ENCODE measurements at places on chromosomes 5 and 9.

- no peak for DNase-seq
These were observed 794.0 kb upstream of the COX7C start for GRCh38 chr5:85823462-85824426.

DNA sequence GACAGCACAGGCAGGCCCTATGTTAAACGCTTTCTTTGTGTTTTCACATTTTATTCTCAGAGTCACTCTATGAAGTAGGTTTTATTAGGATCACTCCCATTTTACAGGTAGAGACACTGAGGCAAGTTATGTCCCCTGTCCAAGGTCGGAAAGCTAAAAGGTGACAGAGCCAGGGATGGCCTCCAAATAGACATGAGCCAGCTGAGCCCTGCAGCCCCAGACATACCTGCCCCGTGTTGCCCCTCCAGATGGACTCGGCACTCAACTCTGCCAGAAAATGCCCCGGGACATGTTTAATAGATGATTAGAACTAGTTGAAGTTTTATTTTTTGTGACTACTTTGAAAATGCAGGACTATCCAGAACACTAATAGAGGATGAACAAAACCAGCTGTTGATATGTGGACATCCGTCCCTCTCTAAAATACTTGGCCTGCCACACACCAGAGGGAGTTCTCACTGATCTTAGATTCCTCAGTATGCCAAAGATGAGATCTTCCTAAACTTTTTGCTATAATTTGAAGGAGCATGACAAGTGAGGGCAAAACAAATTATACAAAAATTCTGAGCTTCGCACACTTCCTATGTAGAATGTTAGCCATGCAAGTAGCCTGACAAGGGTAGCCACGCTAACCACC lies 258.6 kb upstream of the ADAMTS16 start:
- no peak for DNase-seq

DNA sequence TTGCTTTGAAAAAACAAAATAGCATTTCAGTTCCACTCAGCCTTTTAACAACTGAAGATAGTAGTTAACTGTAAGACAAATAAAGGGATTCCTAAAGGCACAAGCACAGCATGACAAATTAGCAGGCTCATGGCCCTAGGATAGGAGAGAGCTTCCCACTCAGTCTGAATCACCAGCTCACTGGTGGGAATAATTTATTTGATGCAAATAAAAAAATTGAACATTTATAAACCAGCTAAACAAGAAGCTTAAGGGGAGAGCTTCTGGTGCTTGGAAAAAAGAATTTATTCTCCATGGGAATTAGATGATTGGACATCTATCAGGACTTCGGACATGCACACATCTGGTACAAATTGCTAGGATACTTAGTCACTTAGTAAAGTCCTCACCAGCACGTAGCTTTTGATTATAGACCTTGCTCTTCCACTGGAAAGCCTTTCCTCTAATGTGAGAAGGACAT lies 294.1 kb upstream of the TNC start:
- DNase-seq, result no peak

DNA sequence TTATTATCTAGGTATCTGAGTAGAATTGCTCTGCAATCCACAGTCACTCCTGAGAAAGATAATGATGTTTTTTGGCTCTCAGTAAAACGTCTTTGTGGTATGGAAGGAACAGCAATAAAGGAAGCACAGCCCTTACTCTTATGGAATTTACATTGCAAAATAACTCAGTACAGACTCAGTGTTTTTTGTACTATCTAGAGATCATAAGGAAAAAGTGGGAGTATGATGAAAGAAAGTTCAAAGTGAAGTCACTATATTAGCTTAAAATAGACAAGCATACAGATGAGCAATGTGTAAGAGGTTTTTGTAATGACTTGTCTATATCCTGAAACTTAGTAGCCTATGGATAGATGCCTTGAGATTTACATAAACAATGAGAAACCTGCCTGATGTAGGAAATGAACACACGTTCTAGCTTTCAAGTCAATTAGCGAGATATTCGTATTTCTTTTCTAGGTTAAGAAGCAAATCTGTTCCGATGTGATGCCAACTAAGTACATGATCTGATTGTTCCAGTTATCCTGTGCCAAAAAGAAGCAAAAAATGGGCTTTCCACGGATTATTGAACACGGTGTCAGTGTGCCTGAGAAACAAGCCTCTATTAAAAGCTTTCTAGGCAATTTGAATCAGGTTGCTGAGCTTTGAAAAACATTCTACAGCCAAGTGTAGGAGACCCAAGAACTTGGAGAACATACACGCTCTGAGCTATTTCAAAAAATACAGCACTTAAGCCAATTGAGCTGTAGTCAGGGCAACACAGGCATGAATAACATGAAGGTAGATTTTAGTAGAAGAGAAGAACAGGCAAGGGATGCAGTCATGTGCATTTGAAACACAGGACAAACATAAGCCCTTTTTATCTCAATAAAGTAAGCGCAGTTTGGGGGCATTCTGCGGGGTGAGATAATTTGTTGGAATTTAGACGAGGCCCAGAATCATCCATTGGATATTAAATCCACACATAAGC lies 86.3 kb upstream of the TAF11L2 start:
- no peak for DNase-seq

GRCh38 chr5:45533663-45534062 lies 162.5 kb downstream of the HCN1 start:
- no peak for DNase-seq

DNA sequence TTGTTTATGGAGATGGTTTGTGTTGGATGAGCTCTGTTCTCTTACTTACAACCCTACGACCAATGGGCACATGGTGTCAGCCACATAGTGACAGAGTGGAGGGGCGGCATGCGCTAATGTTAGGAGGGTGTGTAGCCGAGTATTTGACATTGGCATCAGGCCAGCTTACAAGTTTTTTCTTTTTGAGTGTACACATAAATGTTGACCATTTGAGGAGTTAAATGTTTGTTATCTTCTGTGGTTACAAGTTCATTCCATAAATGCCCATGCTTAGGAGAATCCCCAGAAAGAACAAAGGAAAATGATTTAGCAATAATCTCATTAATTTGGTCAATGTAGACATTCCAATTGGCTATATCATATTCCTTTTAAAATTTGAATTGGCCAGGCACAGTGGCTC lies 180.1 kb upstream of the ELL2 start:
- no peak for DNase-seq

- DNase-seq, result no peak
These were observed 6.7 kb upstream of the C5orf63 start for GRCh38 chr5:127079994-127080491.

DNA sequence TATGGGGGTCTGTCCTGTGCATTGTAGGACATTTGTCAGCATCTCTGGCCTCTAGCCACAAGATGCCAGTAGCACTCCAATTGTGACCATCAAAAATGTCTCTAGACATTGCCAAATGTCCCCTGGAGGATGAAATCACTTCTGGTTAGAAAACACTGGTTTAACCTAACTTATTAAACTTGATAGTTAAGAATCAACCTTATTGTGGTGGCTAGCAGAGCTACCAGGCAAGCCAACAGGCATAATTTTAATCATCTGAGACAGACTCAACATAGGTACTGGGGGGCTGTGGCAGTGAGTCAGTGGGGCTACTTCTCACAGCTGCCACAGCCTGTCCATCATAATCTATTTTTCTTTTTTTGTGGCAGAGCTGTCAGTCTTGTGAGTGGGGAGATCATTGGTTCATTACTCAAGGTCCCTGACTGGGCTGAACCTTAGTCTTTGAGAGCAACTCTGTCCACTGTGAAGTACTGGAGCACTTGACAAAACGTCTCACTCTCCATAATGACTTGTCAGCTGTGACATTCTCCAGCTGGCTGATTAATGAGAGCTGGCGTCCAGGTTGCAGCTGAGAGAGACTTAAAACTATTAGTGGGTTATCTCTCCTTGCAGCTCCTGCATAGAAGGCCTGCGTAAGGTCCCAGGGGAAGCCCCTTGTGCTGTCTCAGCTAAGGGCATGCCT lies 107.9 kb downstream of the DCP2 start:
- DNase-seq, result no peak

DNA sequence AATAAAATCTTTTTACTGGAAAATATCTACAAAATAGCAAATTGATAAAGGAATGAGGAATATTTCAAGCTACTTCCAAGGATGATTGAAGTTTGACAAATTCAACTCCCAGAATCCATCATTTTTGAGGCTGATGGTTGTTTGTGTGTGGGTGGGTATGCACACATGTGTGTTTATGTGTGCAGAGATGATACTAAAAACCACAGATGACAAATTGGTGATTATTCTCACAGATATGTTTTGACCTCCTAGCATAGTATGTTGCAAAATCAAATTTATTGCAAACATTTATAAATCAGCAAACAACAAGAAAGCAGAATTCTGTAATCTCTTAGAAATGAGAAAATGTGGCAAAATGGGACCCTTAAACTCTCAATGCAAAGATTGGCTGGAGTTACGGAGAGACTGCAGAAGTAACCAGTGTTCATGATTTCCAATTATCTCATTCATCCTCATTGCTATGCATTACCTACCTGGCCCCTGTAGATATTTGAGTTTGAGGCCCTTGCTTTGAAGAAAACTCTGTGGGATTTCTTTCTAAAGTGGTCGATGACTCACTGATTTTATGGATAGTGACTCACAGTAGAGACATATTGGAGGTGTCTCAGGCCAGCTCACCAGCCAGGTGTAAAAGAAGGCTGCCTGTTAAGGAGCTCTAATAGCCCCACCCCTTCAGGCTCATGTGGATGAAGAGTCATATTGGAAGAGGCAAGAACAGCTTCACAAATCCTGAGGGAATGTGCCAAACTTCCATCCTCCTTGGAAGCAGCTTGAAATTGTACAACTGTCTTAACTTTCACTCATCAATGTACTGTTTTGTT lies 44.6 kb upstream of the TMC1 start:
- DNase-seq, result no peak

DNA sequence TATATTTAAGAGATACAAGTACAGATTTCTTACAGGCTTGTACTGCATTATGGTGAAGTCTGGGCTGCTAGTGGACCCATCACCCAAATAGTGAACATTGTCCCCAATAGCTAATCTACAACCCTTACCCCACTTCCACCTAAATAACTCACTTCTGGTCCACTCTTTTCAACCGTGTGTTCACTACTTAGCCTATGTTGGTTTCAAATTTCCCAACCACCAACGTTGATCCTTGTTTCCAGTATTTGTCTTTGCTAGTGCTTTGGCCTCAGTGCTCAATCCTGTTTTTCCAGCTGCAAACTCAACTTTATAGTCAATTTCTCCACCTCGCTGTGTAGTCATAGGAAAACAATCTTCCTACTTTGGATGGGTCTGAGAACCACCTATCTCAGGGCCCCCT lies 45.3 kb upstream of the TTC39B start:
- no peak for DNase-seq

GRCh38 chr5:138053554-138053953 lies 20.7 kb upstream of the FAM13B start:
- DNase-seq, result no peak

DNA sequence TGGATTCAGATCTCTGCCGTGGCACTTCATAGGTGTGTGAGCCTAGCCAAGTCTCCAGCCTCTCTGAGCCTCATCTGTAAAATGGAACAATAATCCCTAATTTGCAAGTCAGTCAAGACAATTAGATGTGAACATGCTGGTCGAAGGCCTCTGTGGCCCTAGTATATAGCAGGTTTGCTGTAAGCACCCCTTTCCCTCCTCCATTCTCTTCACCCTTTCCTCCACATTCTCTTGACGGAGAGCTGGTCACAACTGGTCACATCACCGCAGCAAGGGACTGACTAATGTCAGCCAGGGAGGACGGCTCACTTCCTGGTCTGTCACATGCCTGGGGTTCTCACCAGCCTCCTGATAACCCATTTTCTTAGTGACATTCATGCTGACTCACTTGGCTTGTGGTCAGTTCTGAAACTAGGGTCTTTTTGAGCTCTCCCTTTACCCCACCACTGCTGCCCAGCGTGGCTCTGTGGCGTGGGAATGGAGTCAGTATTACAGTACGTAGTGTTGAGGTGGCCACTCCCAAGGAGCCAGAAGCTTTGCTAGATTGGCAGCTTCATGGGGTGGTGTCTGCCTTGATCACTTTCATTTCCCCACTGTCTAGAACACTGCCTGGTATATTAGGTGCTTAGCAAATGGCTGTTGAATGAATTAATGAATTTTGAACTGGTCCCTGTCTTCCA lies 47.8 kb downstream of the ERGIC1 start:
- DNase-seq, result no peak

- no peak for DNase-seq
These were observed 26.0 kb upstream of the FCN2 start for GRCh38 chr9:134854541-134854981.

GRCh38 chr9:72304538-72304937 lies 60.5 kb downstream of the ZFAND5 start:
- DNase-seq, result no peak

DNA sequence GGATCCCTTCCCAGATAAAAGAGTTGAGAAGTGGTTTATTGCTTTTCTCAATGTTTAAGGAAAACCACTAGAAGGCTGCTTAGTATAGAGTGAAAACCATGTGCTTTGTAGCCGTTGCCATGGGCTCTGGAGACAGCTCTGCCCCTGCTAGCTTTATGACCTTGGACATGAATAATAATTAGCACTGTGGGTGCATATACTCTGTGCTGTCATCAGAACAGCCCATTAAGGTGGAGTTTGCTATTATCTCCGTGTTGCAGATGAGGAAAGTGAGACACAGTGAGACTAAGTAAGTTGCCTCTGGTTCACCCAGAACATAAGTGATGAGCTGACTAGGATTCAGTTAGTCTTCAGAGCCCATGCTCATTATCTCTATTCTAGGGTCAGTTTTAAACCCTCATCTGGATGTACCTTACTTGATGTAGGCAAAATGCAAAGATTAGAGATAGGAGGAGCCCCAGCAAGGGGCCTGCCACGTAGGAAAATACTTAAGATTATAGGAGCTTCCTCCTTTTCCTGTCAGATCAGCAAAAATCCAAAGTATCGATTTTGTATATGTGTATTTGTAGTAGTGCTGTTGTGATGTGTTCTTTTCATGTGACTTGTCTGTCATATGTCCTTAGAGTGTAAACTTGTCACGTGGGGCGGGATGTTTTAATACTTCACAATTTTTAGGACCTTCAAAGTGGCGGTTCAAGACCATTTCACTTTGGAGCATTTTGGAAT lies 102.5 kb downstream of the TLE4 start:
- no peak for DNase-seq

- DNase-seq, result no peak
These were observed 292.4 kb downstream of the ZNF608 start for GRCh38 chr5:124454081-124454480.

- no peak for DNase-seq
These were observed 8.6 kb upstream of the PSAT1 start for GRCh38 chr9:78288214-78288892.

DNA sequence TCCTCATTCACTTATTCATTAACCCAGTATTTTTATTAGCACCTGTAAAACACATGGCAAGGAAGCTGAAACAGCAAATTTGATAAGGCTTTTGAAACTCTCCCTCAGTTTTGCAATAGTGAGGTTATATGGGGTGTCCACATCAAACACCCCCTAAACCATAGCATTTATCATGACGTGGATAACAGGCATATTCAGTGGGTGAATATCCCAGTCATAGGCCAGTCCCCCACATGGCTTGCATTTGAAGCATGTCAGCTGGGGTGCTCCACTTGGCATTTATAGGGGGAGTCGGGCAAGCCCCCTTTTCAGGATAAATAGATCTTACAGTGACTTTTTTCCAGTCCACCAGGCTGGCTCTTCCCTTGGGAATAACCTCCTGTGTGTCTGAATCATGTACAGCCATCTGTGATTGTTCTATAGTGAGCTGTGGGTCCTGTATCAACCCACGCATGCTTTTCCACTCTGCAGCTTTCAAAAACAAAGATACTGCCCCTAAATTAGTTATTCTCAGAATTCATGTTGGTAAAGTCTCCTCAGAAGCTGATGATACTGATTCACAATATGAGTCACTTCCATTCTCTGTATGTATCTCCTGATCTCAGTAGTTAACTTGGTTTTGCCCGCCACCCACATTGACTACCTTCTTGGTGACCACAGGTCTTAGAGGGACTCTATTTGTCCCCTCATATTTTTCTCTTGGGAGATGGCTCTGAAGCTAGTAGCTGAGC lies 84.4 kb upstream of the SPIN1 start:
- DNase-seq, result no peak
